Right lung (tissue), 10 donors: ENCODE measurements at places on chromosomes 13 and 19. TPM values are rescaled to one million over a fixed set of nuclear protein-coding genes. Genes with fewer than 3 reads are reported as not detected.

The DOCK6 gene
- polyA plus RNA-seq = 81.8 TPM

The ZNF90 gene
- polyA plus RNA-seq = 31.2 TPM

The EMP3 gene
- polyA plus RNA-seq = 129 TPM

The POGLUT2 gene
- polyA plus RNA-seq = 34.2 TPM

The TNFRSF19 gene
- 87.2 TPM for polyA plus RNA-seq
